ENCODE measurements at places on chromosomes 1 and 21.

- no peak for DNase-seq
These were observed 432.6 kb downstream of the AMY1C start for GRCh38 chr1:104182251-104182650.

- DNase-seq, result no peak
These were observed 27.3 kb upstream of the TP53BP2 start for GRCh38 chr1:223873044-223873443.

DNA sequence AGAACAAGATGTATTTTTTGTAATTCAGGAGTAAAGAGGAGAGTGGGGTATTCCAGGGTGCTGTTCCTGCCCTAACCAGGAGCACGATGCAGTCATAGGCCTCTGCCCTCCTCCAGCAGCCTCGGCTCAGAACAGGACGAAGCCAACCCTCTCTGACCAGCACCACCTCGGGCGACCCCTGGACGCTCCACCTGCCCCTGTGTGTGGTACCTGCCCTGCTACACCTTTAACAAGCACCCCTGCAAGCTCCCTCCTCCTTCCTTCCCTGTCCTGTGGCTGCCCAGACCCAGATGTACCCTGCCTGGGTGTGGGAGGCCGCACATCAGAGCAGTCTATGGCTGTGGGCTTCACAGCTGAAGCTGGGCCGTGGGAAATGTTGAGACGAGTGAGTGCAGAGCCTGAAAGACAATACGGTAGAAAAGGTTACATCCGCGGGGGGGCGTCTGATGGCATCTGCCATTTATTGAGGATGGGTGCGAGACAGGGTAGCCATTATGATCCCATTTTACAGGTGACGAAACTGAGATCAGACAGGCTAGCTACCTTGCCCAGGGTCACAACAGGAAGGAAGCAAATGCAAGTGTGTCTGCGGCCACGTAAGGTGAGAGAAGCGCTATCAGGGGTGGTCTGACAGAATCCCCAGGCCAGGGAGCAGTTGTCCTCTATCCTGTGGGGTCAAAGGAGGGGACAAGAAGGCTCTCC, 4.6 kb downstream of the ERG start:
- DNase-seq, result no peak

DNA sequence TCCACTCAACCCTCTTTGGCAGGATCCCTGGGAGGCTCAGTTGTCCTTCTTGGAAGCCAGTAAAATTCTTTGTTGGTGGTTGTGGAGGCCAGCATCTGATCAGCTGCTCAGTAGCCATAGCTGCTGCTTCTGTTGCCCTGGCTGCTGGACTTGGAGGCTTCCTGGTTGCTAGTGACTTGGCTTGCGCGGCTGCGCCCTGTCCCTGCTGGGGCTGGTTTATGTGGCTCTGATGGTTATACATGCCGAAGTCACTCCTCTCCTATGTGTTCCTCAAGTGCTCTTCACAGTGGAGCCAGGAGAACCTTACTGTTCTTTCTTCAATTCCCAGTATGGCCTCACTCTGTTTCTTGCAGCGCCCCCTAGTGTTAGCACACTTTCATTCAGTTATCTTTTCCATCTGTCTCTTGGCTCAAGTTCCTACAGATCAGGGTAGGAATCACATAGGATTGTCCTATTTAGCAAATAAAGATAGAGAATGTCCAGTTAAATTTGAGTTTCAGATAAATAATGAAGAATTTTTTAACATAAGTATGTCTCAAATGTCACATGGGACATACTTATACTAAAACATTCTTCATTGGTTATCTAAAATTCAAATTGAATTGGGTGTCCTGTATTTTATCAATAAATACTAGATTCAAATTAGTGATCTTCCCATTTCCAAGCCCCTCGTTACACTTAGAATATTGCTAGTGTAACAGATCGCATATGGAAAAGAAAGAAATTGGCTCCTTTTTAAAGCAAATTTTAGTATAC, 176.5 kb downstream of the TGFB2 start:
- peak; percentile 8 for DNase-seq

GRCh38 chr1:236522937-236523703, 662 bp upstream of the LGALS8 start:
- no peak for DNase-seq

GRCh38 chr1:199733125-199733524, 294.4 kb upstream of the NR5A2 start:
- no peak for DNase-seq

DNA sequence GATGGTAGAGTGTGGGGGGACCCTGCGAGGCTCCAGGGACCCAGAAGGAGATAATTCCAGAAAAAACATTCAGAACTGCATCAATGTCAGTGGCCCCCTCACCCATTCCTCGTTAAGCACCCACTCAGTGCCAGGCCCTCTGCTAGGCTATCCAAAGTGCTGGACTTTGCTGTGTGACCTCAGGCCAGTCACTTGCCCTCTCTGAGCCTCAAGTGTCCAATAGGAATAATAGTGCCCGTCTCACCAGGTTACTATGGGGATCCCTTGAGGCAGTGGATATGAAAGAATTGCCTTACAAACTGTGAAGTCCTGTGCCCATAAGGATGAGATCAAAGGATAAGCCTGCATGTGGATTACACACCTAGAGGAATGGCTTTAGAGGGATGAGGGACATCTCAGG, 83.4 kb downstream of the IGSF21 start:
- no peak for DNase-seq

GRCh38 chr1:224082146-224082545, 31.8 kb upstream of the FBXO28 start:
- no peak for DNase-seq

DNA sequence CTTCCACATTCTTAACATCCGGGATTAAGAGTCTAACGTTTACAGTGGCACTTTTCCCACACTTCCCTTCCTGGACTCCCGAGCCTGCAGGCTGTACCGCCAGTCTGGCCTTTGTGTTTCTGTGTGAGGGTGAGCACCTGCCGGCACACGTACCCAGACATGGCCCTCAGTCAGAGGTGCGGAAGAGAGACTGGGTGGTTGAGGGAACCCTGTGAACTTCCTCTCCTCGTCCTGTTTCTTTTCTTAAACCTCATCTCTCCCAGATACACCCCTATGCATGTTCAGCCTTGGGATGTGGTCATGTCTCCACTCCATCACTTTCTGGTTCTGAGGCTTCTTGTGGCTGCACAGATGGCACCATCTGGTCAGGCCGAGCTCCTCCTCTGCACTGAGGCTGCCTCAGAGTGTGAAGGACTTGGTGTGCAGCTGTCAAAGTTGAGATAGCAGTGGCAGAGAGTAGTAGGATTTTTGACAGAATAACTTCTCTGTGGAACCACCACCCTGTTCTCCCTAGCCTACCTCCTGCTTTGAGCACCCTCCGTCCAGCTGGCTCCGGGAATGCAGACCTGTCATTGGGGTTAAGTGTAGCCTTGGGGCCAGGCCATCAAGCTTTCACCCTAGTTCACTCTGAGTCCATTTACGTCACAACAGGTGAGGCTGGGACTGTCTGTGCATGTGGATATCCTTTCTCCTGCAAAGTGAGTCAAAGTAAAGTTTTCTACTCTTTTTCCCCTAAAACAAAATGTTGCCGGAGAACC, 31.4 kb downstream of the VASH2 start:
- DNase-seq, result no peak

DNA sequence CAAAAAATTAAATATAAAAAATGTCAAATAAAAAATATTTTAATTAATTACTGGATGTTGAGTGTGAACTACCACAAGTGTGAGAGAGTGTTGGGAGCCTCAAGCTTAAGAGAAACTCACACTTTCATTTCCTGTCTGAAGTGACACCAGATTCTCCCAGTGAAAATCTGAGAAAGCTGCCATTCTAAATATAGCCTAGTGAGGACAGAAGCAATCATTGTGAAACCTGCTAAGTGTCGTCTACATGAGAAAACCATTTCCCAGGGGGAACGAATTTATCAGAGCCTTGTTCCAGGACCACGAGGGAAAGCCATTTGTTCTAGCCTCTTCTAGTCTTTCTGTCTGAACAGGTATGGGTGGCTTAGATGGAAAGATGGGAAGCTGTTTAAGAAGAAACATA, 329.3 kb upstream of the PRMT6 start:
- no peak for DNase-seq
